ENCODE measurements at places on chromosomes 6 and 20. TPM values are rescaled to one million over a fixed set of nuclear protein-coding genes. Genes with fewer than 3 reads are reported as not detected.

Gene RAET1L
- not detected for total RNA-seq

Gene ADGRB3
- 5.1 TPM for total RNA-seq

DNA sequence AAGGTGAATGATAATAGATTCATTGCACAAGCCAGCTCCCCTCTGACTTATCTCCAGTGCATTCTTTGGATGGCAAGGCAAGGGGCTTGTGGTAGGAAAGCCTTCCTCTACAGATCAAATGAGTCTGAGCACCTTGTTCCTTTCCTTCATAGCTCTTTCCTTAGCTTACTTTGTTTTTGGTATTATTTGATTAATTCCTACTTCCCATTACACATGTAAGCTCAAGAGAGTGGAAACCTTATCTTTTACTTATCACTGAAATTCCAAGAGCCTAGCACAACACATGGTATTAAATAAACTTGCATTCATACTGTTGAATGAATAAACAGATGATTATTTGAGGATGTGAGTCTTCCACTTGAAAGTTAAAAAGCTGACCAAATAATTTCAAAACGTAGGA lies 41.7 kb downstream of the FRK start:
- DNase-seq: no peak

DNA sequence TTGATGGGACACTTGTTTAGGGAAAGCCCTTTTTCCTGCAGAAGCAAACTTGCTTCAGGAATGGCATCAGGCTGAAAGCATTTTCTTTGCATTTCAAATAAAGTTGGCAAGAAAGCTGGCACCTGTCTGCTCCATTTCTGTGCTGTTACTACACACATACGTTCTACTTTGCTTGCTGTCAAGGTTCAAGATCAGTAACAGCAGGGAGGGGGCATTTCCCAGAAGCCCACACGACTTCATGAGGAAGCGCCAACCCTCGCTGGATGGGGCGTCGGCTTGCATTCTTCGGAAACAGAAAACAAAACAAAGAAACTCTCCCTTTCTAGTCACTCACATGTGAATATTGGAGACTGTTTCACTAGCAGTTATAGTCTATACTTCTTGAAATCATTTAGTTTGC lies 46.4 kb downstream of the AKAP12 start:
- DNase-seq: no peak

- DNase-seq: no peak
These were observed 120.4 kb upstream of the RIPOR2 start for GRCh38 chr6:25056130-25056529.

Data from neural crest cell (in vitro differentiated cells).